Hematopoietic multipotent progenitor cell treated with erythropoietin and hydrocortisone succinate and interleukin-3 and kit ligand, for 17 days (in vitro differentiated cells): ENCODE measurements at places on chromosomes 13 and 19.
A peak's percentile ranks its signal among the peaks of the same experiment; 100 is the strongest.

DNA sequence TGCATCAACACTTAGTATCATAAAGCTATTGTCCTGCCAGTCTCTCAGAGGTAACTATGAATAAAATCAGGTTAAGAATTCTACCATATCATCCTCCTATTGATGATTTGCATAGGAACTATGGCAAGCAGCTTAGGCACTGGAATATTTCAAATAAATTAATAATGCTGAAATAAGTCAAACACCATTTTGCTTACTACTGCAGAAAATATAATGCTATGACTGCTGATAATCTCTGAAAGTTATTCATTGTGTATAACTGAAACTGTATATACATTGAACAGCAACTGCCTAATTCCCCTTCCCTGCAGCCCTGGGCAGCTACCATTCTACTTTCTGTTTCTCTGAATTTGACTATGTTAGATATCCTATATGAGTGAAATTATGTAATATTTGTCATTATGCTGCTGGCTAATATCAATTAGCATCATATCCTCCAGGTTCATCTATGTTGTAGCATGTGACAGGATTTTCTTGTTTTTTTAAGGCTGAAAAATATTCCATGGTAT is 318.8 kb upstream of the SGCG start:
- DNase-seq: no peak

DNA sequence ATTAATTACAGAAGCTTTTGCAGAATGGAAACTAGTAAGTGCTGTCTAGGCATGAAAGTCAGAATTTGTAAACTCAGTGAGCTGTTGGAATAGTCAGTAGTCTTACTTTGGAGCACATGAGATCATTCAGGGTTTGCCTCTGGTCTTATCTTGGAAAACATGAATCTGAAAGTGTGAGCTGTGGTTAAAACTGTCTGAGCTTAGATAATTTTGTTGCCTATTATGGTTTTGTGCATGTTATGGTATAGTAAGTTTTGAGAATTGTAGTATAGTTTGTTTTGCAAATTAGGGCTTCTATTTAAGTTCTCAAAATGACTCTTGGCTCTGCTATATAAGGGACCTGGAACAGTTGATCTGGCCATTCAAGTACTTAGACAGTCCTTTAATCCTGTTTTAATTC is 53.7 kb upstream of the TRPC4 start:
- DNase-seq: no peak

GRCh38 chr19:31666126-31666525 is 316.9 kb upstream of the TSHZ3 start:
- no peak for DNase-seq

DNA sequence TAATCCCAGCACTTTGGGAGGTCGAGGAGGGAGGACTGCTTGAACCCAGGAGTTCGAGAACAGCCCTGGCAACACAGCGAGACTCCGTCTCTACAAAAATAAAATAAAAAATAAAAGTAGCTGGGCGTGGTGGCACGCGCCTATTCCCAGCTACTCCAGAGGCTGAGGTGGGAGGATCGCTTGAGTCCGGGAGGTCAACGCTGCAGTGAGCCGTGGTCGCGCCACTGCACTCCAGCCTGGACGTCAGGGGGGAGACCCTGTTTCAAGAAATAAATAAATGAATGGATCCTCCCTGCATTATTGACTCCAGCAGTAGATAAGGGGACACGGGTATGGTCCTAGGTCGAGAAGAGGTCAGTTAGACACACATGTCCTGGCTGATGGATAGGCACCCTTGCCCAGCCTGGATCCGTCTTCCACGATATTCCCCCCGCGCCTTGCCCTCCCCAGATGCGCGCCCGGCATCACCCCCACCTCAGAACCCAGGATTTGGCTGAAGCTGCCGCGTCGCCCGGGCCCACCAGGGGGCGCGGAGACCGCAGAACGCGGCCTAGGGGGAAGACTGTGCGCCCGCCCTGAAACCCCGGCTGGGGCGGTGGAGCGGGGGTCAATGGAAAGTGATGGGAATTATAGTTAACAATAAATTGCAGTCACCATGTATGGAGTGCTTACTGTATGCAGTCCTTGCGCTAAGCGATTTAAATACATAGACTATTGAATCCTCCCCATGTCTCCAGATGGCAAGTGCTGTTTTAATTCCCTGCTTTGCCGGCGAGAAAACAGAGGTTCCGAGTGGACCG is 2.1 kb upstream of the HOOK2 start:
- DNase-seq: peak; percentile 82

DNA sequence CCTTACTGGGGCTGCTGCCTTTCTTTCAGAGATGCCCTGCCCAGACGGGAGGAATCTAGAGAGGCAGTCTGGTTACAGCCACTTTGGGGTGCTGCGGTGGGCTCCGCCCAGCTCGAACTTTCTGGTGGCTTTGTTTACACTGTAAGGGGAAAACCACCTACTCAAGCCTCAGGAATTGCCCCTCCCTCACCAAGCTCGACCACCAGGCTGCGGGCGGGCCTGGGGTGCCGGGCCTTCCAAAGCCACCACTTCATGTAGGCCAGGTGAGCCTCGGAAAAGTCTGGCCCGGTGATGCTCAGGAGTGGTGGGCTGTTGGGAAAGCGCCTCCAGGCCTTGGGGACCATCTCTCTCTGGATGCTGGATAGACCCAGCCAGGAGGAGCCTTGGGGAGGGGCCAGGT is 218.6 kb downstream of the MTUS2 start:
- no peak for DNase-seq

- DNase-seq: no peak
Measured at GRCh38 chr13:53513226-53513625, 484.6 kb downstream of the OLFM4 start.

DNA sequence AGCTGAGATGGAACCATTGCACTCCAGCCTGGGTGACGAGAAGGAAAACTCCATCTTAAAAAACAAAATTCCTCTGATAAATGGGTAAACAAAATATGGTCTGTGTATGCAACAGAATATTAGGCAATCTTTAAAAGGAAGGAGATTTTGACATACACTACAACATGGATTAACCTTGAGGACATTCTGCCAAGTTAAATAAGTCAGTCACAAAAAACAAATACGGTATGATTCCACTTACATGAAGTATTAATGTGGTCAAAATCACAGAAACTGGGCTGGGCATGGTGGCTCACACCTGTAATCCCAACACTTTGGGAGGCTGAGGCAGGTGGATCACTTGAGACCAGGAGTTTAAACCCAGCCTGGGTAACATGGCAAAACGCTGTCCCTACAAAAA is 3.0 kb upstream of the ZNF444 start:
- no peak for DNase-seq

DNA sequence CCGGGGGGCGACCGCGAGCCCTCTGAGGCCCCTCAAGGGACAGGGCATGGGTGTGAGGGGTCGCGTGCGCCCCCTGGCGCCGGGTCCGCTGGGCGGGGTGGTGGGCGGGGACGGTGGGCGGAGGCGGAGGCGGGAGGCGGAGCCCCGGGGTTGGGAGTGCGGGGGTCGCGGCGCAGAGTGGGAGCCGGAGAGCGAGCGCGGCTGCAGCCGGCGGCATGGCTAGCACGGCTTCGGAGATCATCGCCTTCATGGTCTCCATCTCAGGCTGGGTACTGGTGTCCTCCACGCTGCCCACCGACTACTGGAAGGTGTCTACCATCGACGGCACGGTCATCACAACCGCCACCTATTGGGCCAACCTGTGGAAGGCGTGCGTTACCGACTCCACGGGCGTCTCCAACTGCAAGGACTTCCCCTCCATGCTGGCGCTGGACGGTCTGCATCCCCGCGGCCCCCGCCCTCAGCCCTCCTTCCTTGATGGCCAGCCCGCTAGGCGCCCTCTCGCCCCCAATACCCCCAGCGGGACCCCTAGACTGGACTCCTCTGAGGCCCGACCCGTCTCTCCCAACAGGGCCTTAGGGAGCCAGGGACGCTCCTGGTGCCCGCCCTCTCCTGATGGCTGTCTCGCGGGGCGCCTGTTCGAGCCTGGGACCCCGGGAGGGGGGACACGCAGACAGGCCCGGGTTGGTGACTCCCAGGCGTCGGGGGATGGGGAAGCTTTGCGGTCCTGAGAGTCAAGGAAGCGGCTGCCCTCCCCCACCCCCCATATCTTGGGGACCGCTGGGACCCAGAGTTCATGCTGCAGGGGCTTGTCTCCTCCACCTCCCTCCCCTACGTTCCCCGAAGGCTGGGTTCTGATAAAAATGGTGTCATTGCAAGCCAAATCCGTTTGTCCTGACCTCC is at the start of gene CLDN10:
CLDN10 (plus strand) TSS at position 182 of the 903 bp plus-strand sequence; CDS start at position 216, 34 bp downstream.
- no peak for DNase-seq

GRCh38 chr13:20336761-20337160 is 104.6 kb upstream of the GJB6 start:
- no peak for DNase-seq

DNA sequence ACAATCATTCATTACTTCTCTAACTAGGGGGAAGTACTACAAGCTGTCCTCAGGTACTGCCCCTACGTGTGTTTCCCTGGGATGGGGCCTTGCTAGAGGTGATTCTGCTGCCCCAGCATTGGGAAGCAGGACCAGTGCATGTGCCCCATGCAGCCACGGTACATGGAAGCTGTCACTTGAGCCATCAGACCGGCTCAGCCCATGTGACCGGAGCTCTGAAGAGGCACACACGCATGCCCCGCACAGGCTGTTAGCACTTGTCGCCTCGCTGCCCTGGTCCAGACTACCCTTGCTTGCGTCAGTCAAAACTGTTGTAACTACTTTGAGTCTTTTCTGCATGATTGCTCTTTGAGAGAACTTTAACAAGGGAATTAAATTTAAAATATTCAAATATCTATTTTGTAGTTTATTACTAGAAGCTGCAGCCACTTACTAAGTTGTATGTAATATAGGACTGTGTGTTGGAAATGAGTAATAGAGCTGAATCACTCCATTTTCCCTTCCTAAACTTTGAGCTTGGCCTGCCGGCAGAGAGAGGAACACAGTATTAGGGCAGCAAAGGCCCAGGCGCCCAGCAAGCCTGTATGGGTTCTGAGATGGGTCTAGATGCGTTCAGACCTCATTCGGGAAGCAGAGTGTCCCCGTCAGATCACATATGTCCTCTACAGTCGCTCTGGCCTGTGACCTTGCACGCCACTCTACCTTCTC is 42.2 kb downstream of the DHRS12 start:
- no peak for DNase-seq
